ENCODE measurements at places on chromosomes 16 and 17.

DNA sequence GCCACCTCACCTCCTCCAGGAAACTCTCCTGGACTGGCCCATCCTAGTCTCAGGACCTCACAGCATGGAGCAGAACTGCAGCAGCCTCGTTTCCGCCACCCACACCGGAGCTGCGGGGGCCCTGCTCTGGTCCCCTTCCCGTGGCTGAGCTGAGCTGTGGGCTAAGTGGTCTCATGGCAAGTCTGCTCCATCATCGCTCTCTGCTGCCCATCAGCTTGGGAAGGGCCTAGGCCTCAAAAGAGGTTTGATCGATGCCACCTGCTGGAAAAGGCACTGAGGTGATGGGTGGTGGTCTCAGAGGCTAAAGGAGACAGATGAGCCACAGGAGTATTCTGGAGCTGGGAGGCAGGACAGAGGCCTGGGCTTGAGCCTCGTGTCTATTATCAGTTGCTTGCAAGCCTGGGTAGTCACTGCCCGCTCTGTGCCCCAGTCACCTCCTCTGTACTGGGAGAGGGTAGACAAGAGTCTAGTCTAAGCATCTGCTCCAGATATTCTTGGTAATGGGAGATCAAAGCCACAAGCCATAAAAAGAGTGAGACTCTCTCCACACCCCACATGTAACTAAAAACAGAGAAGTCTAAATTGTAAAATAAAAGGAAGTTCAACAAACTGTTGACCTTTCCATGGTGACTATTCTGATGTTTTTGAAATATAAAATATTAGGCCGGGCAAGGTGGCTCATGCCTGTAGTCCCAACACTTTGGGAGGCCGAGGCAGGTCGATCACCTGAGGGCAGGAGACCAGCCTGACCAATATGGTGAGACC, 1.6 kb downstream of the ITGAE start:
- DNase-seq: no peak

DNA sequence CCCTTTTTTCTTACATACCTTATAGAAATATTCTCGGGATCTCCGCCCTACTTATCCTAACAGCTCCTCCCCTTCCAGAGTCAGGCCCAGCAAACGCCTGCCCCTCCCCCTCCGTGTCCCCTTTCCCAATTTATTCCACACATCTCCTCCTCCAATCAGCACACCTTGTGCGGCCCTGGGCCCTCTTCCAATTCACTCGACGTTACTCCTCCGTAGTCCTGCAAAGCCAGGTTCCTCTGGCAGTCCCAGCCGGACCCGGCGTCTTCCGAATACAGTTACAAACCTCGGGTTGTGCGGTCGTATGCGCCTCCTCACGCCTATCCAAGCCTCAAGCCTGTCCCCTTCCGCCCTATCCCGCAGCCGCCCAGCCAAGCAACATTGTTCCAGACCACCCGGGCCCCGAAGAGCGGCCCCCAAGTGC, 677 bp downstream of the CBX1 start:
- DNase-seq: no peak

GRCh38 chr16:67115639-67116038, 5.9 kb downstream of the PHAF1 start:
- DNase-seq: peak; percentile 71

- no peak for DNase-seq
Measured at GRCh38 chr17:81514739-81515529, 2.3 kb upstream of the ACTG1 start.

DNA sequence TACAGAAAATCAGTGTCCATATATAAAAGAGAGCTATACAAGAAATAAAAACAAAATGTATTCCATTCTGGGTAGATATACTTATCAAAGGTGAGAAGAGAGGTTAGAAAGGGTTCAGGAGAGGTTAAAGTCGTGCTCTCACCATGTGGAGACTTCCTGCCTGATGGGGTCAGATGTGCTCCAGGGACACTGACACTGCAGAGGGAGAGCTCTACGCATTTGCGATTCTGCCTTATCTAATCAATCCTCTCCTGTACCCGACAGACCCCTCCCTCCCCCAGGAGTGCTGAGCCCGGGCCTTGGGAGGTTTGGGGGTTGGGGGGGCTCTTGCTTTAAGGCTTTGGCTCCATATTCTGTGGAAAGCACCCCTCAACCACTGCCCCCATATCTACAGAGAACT, 16.6 kb upstream of the SLC5A11 start:
- DNase-seq: no peak

DNA sequence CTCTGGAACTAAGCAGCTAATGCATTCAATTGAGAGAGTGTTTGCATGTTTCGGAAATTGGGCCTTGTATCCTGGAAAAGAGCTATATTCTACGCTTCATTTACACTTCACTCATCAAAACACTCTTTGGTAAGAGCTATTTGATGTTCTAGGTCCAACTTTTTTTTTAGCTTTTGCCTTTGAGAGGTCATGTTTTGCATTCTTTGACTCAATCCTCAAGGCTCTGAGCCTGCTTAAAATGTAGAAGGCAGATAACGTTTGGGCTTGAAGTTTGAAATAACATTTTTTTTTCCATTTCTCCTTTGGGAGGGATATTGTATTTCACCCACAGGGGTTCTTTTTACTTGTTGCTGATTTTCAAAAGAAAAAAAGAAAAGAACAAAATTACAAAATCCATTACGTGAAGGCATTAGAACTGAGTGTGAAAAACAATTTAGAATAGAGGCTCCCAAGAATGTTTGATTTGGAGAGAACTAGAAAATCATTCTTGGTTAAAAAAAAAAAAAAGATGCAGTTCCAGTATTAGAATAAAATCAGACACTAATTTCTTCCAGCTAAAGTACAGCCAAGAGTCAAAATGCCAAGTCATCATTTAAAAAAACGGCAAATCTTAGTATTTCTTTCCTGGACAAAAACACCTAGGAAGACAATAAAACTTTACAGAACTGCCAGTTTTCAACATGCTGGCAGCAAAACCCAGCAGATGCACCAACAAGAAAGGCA, 268.5 kb downstream of the GRIN2A start:
- no peak for DNase-seq

DNA sequence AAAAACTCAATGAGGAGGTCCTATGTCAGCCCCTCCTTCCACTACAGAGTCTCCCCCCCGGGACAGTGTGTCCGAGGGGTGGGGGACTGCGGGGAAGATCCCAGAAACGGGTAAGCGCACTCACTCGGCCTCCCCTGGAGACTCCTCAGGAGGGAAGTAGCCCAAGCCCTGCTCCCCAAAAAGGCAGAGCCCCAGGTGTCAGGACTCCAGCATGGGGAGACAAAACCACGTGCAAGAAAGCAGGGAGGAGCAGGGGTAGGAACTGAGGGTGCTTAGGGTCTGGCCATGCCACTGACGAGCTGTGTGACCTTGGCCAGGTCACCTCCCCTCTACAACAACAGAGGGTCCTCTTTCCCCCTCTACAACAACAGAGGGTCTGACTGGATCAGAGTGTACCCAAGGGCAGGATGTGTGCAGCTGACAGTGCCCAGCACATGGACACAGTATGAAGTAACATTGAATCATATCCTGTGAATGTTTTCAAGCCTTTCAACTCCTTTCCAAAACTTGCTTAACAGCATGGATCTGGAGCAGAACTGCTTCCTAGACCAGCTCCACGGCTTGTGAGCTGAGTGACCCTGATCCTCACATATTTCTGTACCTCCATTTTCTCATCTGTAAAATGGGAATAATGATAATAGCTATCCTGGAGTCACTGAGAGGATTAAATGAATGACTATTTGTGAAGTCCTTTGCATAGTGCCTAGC, 2.1 kb upstream of the NAGS start:
- DNase-seq: peak; percentile 65

- no peak for DNase-seq
Measured at GRCh38 chr16:6634151-6634550, 698.5 kb upstream of the RBFOX1 start.

GRCh38 chr16:27638833-27639560, 89.1 kb downstream of the KATNIP start:
- no peak for DNase-seq

DNA sequence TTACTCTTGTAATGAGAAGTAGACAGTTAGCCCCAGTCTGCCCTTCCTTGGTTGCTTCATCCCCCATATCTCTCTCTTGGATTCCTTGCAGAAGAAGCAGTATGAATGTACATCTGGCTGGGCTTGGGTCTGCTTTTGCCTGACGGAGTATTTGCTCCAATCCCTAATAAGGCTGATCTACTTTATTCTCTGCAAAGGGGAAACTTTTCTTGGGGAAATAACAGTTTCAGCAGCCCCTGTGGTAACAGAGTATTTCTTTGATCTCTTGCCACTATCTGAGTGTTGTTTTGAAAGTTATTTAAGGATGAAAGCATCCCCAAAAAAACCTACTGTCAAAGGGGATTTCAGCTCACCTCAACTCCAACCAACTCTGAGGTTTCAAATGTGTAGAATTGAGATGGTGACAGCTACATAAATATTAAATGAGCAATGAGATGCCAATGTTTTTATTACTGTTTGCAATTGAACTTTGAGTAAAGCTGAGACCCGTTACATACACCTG, 168.9 kb upstream of the NOG start:
- DNase-seq: no peak
